Putamen (tissue), 1 donor: ENCODE measurements at places on chromosomes 3 and 15.

- no peak for DNase-seq
These were observed 103.0 kb downstream of the LARS2 start for GRCh38 chr3:45491344-45491743.

DNA sequence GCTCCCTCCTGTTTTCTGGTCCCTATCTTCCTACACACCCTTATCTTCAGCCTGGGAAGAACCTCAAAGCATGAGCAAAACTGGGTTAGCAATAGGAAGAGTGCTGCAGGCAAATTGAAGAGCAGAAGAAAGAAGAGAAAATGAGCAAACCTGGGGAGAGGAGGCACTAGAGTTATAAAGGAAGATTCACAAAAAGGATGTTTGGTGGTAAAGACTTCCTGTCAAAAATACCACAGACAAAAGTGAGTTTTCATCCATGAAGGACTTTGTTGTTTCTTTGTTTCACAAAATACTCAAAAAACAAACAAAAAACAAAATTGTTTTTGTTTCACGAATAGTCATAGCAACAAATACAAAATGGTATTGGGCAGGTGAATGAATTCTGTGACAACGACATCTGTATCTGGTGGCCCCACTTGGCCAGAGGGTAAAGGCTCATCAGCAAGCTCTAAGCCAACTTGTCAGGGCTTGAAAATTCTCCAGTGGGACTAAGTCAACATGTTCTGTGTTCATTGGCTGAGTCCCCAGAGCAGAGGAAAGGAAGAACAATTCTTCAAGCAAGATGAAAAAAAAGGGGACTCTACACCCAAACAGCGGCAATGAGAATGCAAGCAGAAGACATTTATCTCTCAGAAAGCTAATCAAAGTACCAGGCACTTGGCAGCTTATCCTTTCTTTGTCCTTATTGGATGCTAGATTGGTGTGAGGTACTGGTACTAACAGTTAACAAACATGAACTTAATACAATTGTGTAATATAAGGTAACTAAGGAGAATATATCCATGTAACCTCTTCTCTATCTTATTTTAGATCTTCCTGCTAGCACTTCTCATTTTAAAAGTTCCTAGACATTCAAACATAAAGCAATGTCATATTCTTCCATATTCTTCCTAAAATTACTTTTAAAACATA lies 9.7 kb downstream of the ATP8B4 start:
- no peak for DNase-seq

DNA sequence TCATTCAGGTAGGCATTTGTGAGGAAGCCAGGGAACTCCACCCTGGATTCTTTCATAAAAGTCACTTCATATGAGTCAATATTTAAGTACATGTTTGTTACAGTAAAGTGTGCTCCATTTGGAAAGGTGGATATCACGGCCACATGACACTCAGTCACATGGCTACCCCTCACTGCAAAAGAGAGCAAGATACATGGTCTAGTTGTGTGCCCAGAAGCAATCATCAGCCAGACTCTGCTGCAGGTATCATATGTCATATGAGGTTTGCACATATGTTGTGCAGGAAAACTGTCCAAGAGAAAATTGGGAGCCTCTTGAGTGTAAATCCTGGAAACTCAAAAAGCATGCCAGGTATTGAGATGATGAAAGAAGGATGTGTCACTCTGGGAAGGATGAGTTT lies 55.0 kb upstream of the NMNAT3 start:
- no peak for DNase-seq

DNA sequence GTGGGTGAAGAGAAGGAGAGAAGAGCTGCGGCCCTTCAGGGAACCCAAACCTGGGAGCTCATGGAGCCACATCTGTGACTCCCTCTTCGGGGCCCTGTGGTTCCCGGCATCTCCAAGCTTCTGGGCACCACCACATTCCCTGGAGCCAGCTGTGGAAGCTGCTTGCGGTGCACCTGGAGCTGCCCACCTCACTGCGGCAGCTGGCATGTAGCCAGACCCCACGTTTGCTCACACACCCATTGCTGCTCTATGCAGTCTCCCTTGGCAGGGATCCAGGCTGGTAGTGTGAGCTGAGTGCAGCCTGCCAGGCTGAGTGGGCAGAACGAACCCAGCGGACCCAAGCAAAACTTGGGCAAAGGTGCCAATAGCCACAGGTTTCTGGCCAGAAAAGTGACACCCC lies 16.8 kb upstream of the PLA2G4E start:
- DNase-seq: no peak

DNA sequence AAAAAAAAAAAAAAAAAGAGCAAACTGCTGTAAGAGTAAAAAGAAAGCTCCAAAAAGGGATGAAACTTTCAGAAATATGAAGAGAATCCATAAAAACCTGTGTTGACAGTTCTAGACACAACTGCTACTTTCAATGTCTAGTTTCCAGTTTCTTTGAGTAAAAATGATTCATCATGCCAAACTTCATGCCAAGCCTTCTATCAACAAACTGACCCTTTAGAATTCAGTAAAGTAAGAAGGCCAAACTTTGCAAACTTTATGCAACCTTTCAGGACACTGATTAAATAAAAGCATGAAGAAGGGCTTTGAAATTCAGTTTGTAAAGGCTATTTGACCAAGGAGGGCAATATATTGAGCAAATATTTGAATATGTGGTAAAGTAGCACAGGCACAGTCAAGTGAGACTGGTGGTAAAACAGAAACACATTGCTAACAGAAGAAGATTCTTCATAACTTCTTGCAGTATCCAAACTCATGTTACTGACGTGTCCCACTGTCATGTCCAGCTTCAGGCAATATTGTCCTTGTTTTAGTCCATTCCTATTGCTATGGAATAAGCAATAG lies 56.3 kb upstream of the CFAP20DC start:
- DNase-seq: no peak

- no peak for DNase-seq
These were observed 23.9 kb upstream of the FRMD4B start for GRCh38 chr3:69409831-69410230.

DNA sequence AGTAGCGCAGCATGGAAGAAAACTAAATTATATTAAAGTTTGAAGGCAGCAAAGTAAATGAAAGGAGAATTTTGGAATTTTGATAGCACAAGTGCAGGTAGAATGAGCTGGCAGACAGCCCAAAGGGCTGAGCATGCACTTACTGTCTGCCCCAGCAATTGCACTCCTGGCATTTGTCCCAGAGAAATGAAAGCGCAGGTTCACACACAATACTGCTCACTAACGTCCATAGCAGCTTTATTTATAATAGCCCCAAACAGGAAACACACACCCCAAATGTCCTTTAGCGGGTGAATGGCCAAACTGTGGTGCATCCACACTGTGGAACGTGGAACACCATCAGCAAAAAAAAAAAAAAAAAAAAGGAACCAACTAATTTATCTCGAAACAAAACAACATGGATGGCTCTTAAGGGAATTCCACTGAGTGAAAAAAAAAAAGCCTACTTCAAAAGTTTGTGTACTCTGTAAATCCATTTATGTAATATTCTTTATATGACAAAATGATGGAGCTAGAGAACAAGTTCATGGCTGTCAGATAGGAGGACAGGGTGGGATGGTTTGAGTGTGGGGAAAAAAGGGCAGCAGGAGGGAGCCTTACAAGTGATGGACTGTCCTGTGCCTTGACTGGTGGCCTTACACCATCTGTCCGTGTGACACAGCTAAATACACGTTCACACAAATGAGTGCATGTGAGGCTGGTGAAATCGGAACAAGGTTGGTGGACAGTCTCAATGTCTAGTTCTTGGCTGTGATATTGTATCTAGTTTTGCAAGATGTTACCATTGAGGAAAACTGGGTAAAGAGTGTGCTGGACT lies 6.0 kb upstream of the TM2D3 start:
- no peak for DNase-seq

- no peak for DNase-seq
These were observed 459.9 kb downstream of the RAP2B start for GRCh38 chr3:153621953-153622352.

DNA sequence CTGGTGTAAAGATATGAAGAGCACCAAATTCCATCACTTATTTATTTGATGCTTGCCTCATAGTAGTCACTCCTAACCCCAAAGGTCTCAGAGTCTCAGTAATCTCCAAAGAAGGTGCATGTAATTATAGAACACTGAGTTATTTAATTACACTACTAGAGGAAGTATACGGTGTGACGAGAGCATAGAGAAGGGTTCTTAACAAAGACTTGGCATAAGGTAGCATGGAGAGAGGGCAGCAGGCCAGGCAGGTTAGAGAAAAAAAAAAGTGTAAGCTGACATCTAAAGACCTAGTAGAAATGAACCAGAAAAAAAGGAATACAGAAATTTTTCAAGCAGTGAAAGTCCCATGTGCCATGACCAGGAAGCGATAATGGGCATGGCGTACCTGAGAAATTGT lies 213.3 kb upstream of the TGFBR2 start:
- DNase-seq: no peak

GRCh38 chr15:70064441-70064840 lies 33.3 kb downstream of the TLE3 start:
- DNase-seq: no peak
